Upper lobe of left lung (tissue), 6 donors: ENCODE measurements at places on chromosomes 4 and X. TPM values are rescaled to one million over a fixed set of nuclear protein-coding genes. Genes with fewer than 3 reads are reported as not detected.

GRCh38 chr4:55082756-55083155, 42.6 kb downstream of the KDR start:
- no peak for DNase-seq

DNA sequence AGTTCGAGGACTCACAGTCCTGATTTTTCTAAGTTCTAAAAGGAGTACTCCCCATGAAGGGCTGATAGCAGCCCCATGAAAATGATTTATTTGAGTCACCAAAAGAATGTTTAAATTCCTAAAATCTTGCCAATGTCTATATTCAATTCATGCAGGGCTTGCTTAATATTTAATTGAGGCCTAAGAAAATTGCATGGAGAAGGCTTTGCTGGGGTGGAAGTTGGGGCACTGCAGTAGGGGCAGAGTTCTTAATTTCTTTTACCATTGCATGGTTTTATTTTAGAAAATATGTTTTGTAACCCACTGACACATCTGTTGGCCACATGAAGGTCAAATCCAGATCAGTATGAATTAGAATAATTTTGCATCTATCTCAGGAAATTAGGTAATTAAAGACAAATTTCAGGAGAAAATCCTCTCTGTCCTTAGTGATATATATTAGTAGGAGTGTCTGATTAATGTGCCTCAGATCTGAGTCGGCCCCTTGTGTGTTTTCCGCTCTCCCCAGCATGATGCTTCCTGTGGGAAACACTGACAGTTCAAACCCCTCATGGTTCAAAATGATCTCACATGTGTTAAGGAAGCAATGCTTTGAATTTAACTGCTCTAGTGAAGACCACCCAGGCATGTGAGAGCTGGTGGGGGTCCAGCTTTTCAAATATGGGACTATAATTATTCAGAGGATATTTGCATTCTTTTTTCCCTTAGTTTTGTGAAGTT, 54.0 kb upstream of the EGFL6 start:
- DNase-seq, result no peak

DNA sequence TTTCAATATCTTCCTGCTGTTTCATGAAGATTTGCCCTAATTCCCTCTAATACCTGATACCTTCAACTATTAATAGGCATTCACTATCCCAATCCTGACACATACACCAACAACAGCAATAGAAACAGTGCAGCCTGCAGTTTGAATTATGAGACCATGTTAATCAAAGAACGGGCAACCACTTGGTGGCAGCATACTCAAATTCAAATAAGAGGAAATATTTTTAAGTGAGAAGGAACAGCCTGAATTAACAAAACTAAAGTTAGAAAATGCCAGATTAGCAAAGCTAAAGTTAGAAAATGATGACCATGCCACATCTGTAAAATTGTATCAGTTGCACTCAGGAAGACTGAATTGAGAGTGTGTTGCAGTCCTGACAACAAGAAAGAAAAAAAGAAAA, 204.9 kb downstream of the SMARCA1 start:
- no peak for DNase-seq

- DNase-seq, result no peak
Observed at GRCh38 chr4:7932287-7932686, 7.4 kb downstream of the AFAP1 start.

- DNase-seq, result peak; percentile 43
Observed at GRCh38 chr4:186651624-186652023, 72.0 kb downstream of the FAT1 start.

- no peak for DNase-seq
Observed at GRCh38 chr4:913280-913618, 18.9 kb downstream of the GAK start.

The CFAP47 gene
- total RNA-seq, result 0.03 TPM

DNA sequence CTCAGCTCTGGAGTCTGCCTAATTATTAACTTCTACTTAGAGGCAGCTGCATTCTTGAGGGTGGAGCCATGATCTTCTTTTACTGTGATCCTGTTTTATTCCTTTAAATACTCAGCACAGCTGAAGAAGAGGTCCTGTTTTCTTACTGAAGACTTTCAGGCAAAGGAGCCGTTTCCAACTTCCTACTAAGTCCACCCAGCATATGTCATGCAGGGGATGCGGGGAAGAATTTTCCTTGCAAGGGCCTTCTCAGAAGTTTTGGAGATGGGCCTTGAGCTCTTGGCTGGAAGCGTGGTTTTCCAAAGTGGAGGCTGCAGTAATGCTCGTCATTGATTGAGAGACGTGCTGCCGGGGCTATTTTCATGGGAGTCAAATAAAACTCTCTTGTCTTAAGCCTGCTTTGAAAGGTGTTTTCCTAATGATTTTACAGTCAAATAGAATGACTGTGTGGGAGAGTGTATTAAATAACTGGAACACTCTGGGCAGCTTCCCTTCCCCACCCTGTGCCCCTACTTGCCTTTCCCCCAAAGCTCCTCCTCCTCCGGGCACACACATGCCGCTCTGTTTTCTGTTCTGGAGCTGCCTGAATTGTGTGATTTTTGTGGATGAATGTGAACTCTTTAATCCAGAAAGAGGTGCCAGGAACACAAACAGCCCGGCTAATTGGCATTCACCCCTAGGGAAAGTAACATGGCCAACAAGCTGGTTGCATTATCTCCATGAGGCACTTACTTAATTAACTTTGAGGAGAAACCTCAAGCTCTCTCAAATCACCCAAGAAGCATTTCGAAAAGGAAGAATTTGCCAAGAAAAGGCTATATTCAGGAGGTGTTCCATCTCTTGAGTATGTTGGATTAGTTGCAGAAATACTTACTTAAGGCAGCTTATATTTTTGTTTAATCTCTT, 28.1 kb downstream of the FGF2 start:
- DNase-seq, result no peak

The MAOB gene
- 1.0 TPM for total RNA-seq

DNA sequence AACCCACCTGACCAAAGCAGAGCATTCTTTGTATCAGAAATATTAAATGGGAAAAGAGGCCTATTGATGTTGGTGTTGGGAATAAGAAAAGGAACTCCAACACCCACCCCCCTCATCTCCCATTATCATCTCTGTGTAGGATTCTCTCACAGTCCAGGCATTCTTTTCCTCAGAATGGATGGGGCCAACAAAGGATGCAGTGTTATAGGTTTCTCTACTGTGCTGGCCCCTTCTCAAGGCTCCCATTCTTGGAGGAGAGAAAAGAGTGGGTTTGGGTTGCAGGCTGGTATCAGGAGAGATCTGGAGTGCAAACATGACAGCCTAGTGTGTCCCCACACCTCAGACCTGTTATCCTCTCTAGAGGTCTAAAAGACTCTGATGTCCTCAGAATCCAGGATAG, 59.6 kb downstream of the UGT8 start:
- no peak for DNase-seq

GRCh38 chrX:40083120-40083978, 14.4 kb downstream of the BCOR start:
- DNase-seq, result no peak

The SAGE1 gene
- total RNA-seq, result not detected

DNA sequence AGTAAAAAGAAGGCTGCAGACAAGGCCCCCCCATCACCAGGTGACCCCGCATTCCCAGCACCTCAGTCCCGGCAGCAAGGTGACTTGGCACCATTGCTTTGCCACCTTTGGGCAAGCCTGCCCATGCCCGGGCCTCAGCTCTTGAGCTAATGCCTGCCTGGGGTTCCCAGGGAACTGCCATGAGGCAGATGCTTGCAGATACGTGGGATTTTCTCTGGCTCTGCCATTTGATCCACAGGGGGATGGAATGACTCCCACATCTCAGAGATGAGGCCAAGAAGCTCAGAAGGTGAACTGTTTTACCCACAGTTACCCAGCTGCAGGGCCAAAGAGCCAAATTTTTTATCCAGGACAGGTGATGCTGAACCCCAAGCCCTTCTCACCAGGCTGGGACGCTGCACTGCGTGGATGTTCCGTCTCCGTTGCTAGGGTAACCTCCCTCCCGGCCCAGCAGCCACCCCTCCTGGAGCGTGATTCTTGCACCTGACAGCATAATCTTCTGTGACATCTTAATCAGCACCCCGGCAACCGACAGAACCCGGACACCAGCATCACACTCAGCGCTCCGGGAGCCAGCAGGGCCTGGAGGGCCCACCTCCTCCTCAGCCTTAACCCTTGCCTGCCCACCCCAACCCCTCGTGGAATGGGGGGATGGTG, 15.7 kb upstream of the MSX1 start:
- DNase-seq, result no peak

GRCh38 chr4:45472490-45472889, 651.4 kb downstream of the GABRG1 start:
- DNase-seq, result no peak

The GPR82 gene
- not detected for total RNA-seq

The HTR2C gene
- not detected for total RNA-seq

- no peak for DNase-seq
Observed at GRCh38 chr4:101782546-101782945, 8.0 kb upstream of the BANK1 start.

The PABPC1L2A gene
- not detected for total RNA-seq

- DNase-seq, result no peak
Observed at GRCh38 chr4:152356428-152357034, 179.4 kb downstream of the FBXW7 start.

- DNase-seq, result peak; percentile 24
Observed at GRCh38 chr4:150079081-150079581, 886 bp downstream of the DCLK2 start.

The FATE1 gene
- total RNA-seq, result not detected

The SYTL4 gene
- total RNA-seq, result 26.2 TPM

DNA sequence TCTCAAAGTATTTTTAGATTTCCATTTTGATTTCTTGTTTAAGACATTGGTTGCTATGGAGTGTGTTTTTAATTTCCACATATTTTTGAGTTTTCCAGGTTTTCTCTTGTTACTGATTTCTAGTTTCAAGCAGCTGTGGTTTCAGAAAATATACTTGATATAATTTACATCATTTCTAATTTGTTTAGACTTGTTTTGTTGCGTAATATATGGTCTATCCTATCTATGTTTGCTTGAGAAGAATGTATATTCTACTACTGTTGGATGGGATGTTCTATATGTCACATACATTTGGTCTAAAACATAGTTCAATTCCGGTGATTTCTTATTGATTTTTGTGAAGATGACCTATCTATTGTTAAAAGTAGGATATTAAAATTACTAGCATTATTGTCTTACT, 170.5 kb upstream of the EMCN start:
- no peak for DNase-seq

The C4orf33 gene
- 16.9 TPM for total RNA-seq

- DNase-seq, result no peak
Observed at GRCh38 chrX:154322890-154323289, 27.3 kb downstream of the TKTL1 start.

The SMIM10L2A gene
- total RNA-seq, result 2.0 TPM

The PASD1 gene
- not detected for total RNA-seq

DNA sequence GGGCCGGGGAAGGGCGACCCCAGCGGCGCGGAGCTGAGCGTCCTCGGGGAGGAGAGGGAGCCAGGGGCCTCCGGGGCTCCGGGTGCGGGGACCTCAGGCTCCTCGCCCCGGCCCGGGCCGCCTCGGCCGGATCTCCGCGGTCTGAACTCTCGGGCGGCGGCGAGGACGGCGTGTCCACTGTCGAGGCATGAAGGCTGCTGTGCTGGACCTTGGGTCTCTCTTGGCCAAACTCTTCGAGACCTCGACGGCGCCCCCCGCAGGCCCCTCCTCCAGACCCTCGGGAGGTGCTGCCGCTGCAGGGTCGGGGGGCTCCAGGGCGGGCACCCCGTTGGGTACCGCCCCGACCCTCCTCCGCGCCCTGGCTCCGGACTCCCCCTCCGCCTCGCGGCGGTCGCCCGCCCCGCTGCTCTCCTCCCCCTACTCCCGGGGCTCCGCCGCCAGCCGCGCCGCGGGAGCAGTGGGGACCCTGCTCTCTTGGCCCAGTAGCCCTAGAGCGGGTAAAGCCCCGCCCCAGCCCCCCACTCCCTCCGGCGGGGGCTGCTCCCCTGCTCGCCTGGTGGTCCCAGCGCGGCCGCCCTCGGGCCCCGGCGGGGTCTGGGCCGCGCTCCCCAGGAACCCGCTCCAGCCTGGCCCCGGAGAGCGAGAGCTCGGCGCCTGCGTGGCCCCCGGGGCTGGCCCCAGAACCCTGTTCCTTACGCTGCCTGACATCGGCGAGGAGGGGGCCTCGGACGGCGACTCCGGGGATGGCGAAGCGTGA, 564 bp downstream of the FAM149A start:
- peak; percentile 87 for DNase-seq

GRCh38 chr4:180625653-180626052, 1617.5 kb upstream of the TENM3 start:
- DNase-seq, result no peak

DNA sequence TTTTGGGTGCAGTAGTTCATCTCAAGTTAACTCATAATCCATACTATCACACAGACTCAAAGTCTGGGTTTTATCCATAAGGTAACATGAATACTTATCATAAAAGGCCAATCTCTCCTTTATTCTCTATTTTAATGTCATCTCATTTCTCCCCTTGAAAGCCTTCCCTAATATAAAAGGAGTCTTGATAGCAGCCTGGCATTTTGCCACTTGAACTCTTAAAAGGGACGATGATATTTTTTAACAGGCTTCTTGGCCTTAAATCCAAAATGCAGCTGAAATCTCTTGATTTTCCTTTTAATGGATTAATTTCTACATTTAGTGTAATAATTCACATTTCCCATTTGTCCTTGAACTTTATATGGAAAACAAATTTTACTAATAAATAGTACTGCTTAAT, 8.4 kb upstream of the JCHAIN start:
- no peak for DNase-seq

The SORBS2 gene
- 49.8 TPM for total RNA-seq

GRCh38 chr4:145851511-145852201, 87.0 kb downstream of the ZNF827 start:
- DNase-seq, result no peak

The ABLIM2 gene
- 6.8 TPM for total RNA-seq

The ASB12 gene
- 0.46 TPM for total RNA-seq

- no peak for DNase-seq
Observed at GRCh38 chr4:25727711-25728493, 72.3 kb downstream of the SLC34A2 start.

DNA sequence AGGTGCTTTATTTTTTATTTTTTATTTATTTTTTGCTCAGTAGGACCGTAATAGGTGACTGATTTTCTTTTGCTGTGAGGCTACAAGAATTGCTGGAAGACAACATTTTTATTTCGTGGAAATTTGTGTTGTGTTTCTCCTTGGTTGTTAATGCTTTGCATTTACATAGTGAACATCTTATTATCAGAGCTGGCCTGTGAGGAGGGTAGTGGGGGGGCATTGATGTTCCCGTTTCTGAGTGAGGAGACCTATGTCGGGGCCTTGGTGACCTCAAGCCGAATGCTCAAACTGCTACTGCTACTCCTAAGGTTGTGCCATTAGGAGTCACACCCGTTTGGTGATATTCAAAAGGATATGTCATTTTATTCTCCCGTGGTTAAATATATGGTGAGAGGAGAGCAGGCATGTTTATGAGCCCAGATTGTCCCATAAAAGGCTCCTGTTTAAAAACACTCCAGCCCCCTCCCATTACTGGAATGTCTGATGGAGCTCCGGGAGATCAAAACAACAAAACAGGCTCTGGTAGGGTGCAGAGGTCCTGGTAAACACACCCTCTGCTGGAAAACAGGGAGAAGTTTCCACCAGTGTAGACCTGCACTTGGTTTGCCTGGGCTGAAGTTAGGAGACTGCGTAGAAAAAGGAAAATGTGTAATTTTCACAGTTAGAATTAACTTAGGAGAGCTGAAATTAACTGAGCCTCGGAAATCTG, 5.6 kb downstream of the PDGFRA start:
- no peak for DNase-seq

GRCh38 chr4:91471280-91471679, 832.5 kb upstream of the GRID2 start:
- DNase-seq, result no peak
